ENCODE measurements at places on chromosomes 11 and 22.

GRCh38 chr11:8584511-8584910 is 9.5 kb downstream of the STK33 start:
- DNase-seq, result no peak

- no peak for DNase-seq
These were observed 399.1 kb downstream of the LARGE1 start for GRCh38 chr22:33520904-33521780.

- no peak for DNase-seq
These were observed 5.9 kb downstream of the VSIG10L2 start for GRCh38 chr11:125951731-125952130.

DNA sequence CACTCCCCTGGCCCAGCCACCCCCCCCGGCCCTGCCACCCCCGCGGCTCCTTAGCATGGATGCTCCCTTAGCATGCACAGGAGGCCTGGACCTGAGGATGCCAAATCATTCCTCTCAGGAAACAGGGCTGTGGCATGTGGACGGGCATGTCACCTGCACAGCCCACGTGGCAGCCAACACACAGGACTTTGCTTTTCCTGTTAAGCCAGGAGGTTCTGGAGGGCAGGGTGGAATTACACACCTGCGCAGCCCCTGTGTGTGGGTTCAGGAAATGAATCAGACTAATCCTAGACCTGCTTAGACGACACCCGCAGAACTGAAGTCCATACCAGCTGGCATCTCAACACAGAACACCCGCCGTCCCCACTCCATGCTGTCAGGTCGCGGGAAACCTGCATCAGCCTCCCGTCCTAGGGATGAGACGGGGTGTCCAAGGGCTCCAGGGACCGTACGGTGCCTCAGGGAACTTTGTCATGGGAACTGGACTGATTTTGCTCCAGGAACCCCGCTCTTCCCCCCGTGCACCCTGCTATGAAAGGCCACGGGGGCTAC is 10.2 kb downstream of the CERK start:
- DNase-seq, result no peak

- peak; percentile 37 for DNase-seq
These were observed 34.0 kb downstream of the AMPD3 start for GRCh38 chr11:10488934-10489691.

DNA sequence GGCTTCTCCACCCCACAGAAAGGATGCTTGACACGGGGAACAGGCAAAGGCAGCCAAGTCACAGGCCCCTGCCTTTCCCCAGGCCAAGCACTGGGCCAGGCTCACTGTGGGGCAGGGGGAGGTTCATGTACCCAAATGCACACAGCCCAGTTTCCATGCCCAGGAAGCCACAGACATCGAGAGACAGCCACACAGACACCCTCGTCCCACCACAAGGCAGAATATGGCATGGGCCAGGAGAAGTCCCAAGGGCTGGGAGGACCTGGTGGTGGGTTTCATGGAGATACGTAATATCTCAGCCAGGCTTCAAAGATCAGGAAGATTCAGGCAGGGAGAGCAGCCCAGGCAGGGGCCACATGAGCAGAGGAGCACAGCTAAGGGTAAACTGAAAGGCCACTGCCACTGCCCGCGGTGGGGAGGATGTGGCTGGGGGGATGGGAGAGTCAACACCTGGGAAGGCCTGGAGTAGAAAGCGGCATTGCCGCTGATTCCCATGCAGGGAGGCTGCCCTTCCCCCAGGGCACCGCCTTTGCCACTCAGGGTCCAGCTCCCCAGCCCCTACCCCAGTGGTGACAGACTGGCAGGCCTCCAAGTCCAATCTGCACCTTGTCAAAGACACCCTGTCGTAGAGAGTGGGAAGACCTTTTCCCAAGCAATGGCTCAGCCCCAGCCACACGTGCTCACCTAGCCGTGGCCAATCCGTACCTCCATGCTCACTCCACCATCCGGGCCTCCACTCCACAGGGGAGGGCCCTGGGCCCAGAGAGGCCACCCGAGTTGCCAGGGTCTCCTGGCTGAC is 2.4 kb upstream of the MFNG start:
- no peak for DNase-seq

- no peak for DNase-seq
These were observed 21.0 kb downstream of the C22orf31 start for GRCh38 chr22:29040385-29041275.

DNA sequence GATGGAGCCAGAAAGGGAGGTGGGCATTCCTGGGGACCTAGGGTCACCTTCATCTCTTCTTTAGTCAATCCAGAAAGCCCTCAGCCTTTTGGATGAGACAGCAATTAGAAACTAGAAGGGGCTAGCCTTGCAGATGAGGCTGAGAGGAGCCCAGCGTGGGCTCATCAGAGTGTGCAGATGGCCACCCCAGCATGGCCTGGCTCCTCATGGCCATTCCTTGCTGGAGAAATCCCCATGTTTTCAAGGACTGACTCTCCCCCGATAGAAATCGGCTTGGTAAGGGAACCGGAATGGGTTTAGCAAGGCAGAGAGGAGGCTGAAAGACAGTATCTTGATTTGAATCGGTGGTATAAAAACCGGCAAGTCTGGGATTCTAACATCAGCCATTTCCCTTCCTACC is 274.6 kb downstream of the BUD13 start:
- DNase-seq, result no peak

- no peak for DNase-seq
These were observed 16.1 kb upstream of the NECTIN1 start for GRCh38 chr11:119745112-119745511.

- no peak for DNase-seq
These were observed 16.0 kb upstream of the PHLDA2 start for GRCh38 chr11:2945031-2945756.

GRCh38 chr11:1864231-1864630 is 11.3 kb downstream of the LSP1 start:
- DNase-seq, result no peak
